ENCODE measurements at places on chromosomes 5 and 9.

DNA sequence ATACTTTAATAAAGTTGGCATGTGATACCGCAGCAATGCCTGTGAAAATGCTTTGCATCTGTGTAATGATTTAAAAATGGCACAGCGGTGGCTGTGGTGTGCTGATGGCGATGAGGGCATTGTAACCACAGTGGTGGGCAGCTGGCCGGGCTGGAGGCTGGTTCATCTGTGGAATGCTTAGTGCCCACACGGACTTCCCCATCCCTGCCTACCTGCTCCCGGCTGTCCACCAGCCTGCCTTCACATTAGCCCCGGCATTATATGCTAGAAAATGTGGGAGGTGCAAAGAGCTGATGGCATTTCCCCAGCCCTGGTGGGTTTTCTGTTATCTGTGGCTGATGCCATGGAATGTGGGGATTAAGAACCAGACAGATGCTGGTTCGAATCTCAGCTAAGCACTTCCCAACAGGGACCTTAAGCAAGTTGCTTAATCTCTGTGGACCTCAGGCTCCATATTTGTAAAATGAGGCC lies 2.9 kb upstream of the NDST1 start:
- no peak for DNase-seq

GRCh38 chr9:134455934-134456755 lies 129.9 kb downstream of the RXRA start:
- peak; percentile 62 for DNase-seq

- DNase-seq: no peak
Measured at GRCh38 chr5:133480366-133480765, 132.0 kb downstream of the FSTL4 start.

- DNase-seq: no peak
Measured at GRCh38 chr5:103667068-103667467, 104.5 kb upstream of the NUDT12 start.

DNA sequence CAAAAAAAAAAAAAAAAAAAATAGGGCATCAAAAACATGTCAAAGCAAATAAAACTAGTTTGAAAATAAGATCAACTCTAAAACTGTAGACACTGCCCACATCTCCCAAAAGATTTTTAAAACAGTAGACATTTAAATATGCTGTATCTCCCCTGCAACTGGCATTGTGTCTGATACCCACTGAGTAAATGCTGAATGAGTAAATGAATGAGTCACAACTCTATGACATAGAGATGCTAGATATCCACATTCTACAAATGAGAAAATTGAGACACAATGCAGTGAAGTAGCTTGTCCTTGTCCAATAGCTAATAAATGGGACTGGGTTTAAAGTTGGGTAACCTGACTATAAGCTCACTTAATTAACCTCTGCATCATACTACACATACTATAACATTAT lies 14.1 kb upstream of the MAP1B start:
- no peak for DNase-seq

DNA sequence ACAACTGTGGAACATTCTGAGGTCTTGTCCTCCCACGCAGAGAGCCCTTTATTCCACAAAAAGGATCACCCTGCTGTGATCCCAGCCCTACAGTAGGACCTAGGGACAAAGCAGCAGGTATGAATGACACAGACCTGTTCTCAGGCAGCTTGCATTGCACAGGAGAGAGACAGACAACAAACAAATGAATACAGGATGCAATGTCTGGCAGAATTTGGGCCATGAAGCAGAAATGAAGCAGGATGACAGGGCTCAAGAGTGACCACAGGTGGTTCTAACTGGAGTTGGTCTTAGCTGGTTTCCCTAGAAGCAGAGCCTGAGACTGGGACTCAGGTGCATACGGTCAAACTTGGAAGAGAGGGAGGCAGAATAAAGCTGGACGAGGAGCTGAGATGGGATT lies 388.8 kb downstream of the CDK5RAP2 start:
- DNase-seq: no peak

DNA sequence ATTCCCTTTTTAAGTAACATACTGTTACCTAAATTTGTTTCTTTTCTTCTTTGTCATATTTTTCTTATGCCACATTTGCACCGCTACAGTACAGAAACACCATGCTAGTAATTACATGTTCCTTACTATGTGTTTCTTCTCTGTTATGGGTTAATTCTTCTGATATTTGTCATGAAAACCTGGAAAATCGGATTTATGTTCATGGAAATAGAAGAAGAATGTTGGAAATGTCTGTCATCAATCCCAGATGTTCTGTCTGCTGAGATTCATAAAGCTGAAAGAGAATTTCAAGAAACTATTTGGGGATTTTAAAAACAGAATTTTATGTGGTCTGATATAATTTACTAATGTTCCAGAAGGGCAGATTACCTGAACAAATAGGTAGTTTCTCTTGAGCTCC lies 305.2 kb upstream of the NREP start:
- DNase-seq: no peak

DNA sequence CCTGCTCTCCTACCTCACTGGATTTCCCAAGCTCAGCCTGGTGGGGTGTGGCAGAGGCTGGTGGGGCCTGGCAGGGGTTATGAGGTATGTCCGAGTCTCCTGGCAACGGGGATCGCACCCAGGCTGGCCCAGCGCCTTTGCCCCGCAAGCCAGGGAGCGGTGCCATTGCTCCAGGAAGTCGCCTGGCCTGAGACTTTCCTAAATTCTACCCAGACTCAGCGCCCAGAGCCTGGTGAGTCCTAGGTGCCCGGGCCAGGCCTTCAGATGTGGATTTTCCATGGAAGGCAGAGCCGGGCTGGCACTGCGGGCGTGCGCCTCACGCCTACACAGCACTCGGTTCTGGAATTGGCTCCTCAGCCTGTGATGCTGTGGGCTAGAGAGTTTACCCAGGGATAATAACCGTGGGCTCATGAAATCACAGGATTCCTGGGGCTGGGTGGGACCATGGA lies 155.4 kb upstream of the COL5A1 start:
- DNase-seq: no peak

DNA sequence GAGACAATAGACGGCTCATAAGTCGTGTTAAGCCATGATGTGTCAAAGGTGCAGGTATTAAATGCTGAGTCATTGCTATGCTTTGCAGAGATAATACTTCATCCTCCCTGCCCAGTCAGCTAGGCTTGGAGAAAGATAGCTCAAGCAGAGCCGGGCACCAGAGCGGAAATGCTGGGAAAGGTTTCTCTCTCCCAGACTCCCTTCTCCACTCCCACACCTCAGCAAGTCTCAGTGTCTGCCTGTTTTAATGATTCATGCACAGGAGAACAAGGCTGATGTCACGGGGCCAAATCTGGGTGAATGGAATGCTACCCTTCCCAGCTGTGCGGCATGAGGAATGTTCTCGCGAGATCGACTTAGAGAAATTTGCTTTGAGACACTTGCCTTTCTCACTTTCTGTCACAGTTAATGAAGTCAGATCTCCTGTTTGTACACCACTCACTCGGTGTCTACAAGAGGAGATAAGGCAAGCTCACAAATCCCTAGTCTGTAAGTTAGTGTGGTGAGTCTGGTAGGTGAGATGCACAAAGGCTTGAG lies 204.4 kb downstream of the EFNA5 start:
- DNase-seq: no peak

- no peak for DNase-seq
Measured at GRCh38 chr5:162990856-162991497, 446.4 kb upstream of the CCNG1 start.

GRCh38 chr9:125527471-125528002 lies 179.5 kb downstream of the MAPKAP1 start:
- DNase-seq: no peak

DNA sequence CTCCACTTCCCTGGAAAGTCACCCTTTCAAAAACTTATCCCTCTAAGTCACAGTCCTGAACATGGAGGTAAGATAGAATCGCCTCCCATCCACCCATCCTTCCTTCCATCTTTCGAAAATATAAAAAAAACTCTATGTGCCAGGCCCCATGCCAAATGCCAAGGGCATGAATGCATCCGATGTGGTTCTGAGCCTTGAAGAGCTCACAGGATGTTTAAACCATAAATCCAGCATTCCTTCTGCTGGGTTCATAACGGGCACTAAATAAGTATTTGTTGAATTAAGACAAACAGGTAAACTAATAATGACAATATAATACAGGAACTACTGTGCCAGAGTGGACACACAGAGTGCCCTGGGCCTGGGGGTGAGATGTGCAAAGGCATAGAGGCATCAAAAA lies 147.3 kb downstream of the TTLL11 start:
- no peak for DNase-seq

DNA sequence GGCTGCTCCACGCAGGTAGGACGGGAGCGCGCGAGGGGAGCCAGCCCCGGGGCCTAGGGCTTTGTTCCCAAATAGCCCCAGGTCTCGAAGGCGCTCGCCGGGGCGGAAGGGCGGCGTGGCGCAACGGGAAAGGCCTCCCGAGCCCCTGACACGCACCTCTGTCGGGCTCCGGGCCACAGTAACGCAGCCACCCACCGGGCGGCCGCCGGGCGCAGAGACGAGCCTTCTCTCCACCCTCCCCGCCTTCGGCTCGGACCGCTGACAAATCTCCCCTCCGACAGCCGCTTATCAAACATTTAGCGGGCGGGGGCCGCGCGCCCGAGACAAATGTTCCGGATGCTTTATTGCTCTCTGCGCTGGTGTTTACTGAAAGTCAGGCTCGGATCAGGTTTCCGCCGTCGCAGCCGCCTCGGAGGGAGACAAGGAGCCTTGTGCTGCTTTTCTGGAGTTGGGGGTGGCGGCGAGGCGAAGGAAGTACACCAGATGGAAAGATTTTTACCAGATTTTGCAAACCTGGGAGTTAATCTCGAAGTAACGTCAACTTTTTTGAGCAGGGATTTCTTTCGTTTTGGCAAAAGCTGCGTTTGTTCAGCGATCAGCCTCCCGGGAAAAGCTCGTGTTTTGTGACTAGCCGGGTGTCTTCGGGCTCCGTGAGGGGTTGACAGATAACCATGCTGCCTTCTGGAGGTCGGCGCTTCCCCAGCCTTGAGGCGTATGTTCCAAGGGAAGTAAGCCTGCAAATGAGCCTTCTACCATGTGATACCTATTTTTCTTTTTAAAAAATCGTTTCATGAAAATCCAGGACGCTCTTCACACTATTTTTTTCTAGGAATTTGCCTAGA lies 950 bp downstream of the RGMB start:
- peak; percentile 31 for DNase-seq

DNA sequence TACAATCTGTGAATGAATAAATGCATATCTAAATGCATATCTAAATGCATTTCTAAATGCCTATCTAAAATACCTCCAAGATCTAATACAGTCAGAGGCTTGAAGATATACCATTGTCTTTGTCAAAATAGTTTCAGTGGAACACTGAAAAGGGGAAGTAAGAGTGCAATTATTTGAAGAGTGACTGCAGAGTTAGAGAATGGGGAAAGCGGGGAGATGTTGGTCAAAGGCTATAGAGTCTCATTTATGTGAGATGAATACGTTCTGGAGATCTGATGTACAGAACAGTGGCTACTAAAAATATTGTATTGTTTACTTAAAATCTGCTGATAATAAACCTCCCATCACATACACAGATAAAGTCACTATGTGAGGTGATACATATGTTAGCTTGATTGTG lies 1126.2 kb upstream of the CDH9 start:
- no peak for DNase-seq

DNA sequence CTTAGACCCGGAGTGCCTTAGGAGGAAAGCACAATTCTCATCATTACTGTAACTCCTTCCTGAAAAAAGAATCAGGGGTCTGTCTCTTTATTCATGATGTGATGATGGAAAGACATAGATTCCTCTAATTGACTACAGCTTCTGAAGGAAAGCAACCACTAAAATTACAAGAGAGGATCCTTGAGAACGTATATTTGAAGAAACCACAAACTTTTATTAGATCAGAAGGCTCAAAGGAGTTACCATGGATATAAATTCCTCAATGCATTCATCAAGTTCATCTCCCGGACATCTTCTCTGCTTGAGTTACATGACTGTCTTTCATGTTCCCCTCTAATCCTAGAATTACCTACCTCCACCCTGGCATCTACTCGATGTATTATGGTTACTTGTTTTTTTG lies 104.1 kb upstream of the PAPPA start:
- no peak for DNase-seq

GRCh38 chr9:136196404-136197083 lies 8.4 kb downstream of the LHX3 start:
- no peak for DNase-seq

GRCh38 chr9:70083429-70083828 lies 39.8 kb downstream of the MAMDC2 start:
- no peak for DNase-seq

DNA sequence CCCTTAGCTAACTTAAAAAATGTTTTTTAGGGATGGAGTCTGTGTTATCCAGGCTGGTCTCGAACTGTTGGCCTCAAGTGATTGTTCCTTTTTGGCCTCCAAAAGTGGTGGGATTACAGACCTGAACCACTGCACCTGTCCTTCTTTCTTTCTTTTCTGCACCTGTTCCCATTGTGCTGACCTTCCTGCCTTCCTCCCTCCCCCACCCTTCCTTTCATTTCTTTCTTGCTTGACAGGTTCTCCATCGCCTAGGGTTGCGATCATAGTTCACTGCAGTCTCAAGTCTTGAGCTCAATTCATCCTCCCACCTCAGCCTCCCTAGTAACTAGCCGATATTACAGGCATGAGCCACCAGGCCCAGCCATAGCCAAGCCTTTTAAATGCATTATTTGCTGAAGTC lies 20.6 kb downstream of the JMY start:
- no peak for DNase-seq

DNA sequence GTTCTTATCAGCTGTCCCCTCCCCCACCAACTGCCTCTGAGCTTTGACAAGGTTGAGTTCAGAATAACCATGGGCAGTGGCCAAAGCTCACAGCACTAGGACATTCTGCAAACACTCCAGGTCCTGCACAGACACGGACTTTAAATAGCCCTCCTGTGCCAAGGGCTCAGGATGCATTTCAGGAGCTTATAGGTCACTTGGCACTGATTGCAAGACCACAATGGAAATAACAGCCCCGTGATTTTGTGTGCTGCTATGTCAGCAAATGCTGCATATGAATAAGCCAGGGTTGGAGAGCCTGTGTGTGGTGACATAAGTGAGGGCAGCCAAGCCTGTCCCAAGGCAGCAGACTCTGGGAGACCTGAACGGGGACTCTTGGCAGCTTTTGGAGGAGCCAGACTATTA lies 150.7 kb downstream of the DMRT2 start:
- no peak for DNase-seq

DNA sequence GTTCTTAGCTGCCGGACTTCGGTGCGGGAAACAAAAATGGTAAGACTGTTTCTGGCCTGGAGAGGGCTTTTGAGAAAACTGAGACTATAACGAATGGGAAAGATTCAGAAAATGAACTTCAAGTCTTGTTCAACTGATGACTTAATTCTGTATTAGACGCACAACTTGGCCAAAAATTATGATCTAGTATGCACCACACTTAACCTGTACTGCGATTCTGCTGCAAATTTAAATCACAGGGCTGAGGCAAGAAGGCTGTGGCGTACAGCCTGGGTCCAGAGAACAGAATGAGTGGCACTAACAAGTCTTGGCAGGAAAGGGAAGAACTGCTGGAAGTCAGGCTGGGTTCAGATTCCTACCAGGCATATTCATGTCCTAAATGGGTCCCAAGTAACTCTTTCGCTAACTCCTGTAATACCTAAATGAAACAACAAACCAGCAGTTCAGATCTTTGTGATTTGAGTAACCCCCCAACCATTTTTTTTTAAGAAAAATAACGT lies 781 bp upstream of the COL23A1 start:
- no peak for DNase-seq

- DNase-seq: no peak
Measured at GRCh38 chr5:33611877-33612276, 171.1 kb downstream of the TARS1 start.

- DNase-seq: no peak
Measured at GRCh38 chr5:124998520-124998919, 252.1 kb upstream of the ZNF608 start.

GRCh38 chr5:113240951-113241726 lies 193.7 kb downstream of the TSSK1B start:
- DNase-seq: no peak
